ENCODE measurements at places on chromosomes 2 and 18.
A peak's percentile ranks its signal among the peaks of the same experiment; 100 is the strongest.

- DNase-seq, result no peak
These were observed 29.2 kb downstream of the SPATS2L start for GRCh38 chr2:200335657-200336056.

DNA sequence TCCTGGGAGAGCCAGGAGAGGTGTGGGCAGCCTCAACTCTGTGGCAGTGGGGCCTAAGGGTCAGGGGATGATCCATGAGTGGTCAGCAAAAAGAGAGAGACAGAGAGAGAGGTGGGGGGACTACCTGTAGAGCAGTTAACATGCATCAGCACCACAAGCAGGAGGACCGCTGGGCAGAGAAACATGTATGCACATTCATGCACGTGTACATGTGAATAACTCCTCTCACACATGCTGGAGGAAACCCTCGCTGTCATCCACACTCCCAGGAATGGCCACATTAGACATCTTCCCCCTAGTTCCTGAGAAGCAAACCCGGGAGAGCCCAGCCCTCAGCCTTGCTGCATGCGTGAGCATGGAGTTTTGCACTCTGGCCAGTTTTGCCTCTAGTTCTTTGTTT lies 166.1 kb downstream of the SMAD7 start:
- no peak for DNase-seq

DNA sequence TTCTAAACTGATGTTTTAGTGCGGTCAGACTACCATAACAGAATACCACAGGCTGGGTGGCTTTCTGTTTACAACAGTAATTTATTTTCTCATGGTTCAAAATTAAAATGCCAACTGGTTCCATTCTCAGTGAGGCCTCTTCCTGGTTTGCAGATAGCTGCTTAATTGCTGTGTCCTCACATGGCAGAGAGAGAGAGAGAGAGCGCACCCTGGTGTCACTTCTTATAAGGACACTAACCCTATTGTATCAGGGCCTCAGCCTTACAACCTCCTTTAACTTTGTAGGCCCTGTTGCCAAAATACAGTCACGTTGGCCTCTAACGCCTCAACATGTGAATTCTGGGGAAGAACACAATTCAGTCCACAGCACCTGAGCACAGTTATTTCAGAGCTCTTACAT lies 37.5 kb upstream of the ZNF385B start:
- peak; percentile 29 for DNase-seq

DNA sequence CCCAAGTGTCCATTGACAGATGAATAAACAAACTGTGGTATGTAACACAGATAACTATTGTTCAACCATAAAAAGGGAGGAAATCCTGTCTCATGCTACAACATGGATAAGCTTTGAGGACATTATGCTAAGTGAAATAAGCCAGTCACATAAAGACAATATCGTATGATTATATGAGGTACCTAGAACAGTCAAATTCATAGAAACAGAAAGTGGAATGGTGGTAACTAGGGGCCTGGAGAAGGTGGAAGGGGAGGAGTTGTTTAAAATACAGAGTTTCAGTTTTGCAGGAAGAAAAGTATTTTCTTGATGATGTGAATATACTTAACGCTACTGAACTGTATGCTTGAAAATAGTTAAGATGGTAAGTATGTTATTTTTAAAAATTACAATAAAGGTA lies 304.6 kb upstream of the CXCR4 start:
- DNase-seq, result no peak

DNA sequence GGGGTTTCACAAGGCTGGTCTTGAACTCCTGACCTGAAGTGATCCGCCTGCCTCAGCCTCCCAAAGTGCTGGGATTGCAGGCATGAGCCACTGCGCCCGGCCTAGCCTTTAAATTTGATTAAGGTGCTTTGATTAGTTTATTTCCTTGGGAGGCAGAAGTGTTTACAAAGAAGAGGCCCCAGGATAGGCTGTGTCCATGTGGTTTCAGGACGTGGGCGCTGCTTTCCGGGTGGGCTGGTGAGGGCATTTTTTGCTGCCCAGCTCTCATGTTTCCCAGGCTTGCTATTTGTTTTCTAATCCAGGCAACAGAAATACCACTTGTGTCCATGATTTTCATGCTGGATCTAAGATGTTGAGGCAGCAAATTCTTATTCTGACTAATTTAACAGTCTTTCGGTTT lies 124.2 kb downstream of the SH3RF3 start:
- no peak for DNase-seq

- no peak for DNase-seq
These were observed 263.7 kb downstream of the ETAA1 start for GRCh38 chr2:67660871-67661270.

DNA sequence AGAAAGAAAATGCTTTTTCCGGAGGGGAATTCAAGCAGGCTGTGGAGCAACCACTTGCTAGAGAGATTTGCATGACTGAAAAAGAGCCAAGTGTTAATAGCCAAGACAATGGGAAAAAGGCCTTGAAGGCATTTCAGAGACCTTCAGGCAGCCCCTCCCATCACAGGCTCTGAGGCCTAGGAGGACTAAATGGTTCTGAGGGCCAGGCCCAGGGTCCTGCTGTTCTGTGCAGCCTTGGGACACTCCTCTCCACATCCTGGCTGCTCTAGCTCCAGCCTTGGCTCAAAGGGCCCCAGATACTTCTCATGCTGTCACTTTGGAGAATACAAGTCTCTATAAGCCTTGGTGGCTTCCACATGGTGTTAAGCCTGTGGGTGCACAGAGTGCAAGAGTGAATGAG lies 81.8 kb downstream of the B3GNT2 start:
- DNase-seq, result no peak

GRCh38 chr2:144140891-144141290 lies 379.0 kb downstream of the ZEB2 start:
- no peak for DNase-seq

DNA sequence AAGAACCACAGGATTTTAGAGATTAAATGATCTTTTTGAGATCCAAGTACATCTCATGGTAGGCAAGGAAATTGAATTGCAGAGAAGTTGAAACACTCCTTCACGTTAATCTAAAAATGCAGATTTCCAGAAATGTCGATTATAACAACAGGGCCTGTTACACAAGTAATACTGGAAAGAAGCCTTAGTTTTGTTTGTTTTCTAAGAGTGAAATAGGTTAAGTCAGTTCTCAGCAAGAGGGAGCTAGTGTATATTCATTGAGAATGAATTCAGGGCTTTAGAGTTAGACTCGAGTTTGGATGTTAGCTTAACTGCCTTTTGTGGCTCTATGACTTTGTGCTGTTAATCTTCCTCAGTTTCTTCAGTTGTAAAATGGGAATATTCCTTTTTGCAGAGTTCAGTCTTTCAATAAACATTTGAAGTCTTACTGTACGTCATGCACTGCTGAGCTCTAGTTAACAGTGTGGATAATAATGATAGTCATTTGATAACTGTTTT lies 926 bp downstream of the NDUFV2 start:
- no peak for DNase-seq

GRCh38 chr2:31170071-31170698 lies 31.9 kb upstream of the GALNT14 start:
- DNase-seq, result peak; percentile 67

GRCh38 chr2:24543252-24543651 lies 52.2 kb downstream of the NCOA1 start:
- no peak for DNase-seq

DNA sequence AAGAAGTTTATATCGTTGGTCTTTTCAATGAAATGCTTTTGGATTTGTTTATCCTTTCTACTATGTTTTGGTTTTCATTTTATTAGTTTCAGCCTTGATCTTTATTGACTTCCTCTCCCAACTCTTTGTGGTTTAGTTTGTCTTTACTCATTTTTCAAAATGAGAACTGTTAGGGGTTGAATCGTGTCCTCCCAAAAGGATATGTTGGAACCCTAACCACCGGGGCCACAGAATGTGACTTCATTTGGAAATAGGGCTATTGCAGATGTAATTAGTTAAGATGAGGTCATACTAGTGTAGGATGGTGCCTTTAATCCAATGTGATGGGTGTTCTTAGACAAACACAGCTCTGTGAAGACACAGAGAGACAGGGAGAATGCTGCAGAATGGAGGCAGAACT lies 60.4 kb upstream of the IL1R2 start:
- DNase-seq, result no peak

GRCh38 chr2:129892360-129892759 lies 87.1 kb upstream of the RAB6C start:
- DNase-seq, result no peak

GRCh38 chr2:207357216-207357615 lies 172.5 kb upstream of the CREB1 start:
- DNase-seq, result no peak

DNA sequence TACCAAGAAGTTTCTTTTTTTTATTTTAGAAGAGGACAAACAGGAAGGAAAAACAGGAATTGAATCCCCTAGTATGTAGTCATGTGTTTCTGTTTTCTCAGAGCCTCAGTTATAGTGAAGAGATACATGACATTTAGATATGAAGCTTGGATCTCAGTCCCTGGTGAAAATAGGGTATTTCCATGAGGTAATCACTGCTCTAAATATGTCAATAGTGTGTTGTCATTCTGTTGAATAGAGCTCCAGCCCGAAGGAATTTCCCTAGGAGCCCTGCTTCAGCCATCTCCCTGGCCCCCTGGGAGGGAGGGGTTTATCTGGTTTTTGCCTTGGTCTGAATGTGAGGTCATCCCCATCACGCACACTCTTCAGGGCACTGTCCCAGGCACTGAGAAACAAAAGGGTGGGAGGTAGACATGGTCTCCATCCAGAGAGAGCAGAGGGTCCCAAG lies 47.1 kb upstream of the REL start:
- no peak for DNase-seq

GRCh38 chr2:138020432-138020831 lies 56.2 kb downstream of the HNMT start:
- DNase-seq, result no peak

GRCh38 chr2:12613137-12613835 lies 103.5 kb upstream of the TRIB2 start:
- DNase-seq, result no peak

- no peak for DNase-seq
These were observed 1213.1 kb upstream of the SLC39A10 start for GRCh38 chr2:194443926-194444325.

- no peak for DNase-seq
These were observed 335.1 kb downstream of the METTL4 start for GRCh38 chr18:2236232-2236631.

DNA sequence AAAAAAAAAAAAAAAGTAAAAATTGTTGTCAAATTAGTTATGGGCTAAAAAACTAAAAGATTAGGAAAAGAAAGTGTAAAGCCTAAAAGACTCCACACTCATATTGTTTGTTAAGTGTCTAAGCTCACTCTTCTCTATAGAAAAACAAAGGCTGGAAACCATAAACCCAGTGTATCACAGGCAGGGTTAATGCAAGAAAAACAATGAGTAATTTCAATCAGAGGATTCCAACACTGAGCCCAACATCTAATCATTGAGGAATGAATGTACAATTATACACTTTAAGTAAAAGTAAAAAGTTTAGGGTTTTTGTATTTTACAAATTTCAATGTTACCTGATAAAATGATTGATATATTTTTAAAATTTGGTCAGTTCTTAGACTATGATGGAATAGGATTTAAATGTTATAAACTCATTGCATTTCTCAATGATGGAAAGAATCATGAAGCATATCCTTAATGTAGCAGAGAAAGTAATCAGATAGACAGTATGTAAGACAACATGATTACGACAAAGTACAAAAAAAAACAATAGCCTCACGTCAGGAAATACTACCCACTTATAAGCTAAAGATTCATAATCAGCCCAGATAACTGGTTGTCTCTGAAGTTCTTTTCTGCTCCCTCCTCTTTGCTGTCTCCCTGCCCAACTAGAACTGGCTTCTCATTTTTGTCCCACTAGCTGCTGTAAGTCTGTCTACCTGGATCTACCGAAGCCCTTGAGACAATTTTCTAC lies 44.5 kb upstream of the SP3 start:
- no peak for DNase-seq

GRCh38 chr2:60515721-60516226 lies 37.7 kb downstream of the BCL11A start:
- DNase-seq, result no peak

DNA sequence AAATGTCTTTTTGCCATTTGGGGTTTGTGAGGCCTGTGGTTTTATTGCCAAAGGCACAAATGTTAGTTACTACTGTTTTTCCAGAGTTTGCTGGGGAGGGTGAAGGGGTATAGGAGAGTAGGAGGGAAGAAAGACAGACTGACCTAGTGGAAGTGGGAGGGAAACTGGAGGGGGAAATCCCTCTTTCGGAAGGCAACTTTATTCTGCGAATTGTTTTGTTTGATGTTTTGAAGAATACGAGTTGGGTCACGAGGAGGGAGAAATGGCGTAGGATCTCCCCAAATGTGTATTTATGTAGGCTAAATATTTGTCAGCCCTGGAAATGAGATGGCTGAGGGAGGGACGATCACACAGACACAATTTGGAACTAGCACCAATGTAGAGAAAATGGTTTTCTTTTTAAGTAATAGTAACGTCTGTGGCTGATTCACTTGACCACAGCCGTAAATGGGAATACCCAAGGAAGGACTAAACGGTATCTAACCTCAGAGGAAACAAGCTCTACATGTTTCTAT lies 172.3 kb downstream of the ICOS start:
- DNase-seq, result peak; percentile 44

- no peak for DNase-seq
These were observed 304.8 kb upstream of the FSIP2 start for GRCh38 chr2:185433824-185434223.

GRCh38 chr18:75625966-75626365 lies 198.5 kb upstream of the SMIM21 start:
- DNase-seq, result no peak

- DNase-seq, result no peak
These were observed 84.7 kb downstream of the BCL2 start for GRCh38 chr18:63234841-63235240.

DNA sequence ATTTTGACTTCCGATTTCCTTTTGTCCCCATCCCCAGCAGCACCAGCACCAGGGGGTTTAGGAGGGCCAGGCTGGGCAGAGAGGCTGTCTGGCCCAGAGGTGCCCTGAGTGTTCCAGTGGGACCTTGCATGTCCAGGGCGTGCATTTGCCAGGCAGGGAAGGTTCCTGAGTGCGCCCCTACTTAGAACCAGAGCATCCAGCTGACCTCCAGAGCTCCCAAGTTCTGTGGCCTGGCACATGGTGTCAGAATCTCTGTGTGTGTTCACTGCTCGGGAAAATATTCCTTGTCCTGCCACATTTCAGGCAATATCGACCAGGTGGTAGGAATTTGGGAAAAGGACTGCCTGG lies 5.5 kb downstream of the SIX3 start:
- DNase-seq, result no peak

- DNase-seq, result no peak
These were observed 84.0 kb upstream of the ACSL3 start for GRCh38 chr2:222776792-222777191.

GRCh38 chr2:11396467-11397445 lies 52.3 kb upstream of the ROCK2 start:
- DNase-seq, result no peak

DNA sequence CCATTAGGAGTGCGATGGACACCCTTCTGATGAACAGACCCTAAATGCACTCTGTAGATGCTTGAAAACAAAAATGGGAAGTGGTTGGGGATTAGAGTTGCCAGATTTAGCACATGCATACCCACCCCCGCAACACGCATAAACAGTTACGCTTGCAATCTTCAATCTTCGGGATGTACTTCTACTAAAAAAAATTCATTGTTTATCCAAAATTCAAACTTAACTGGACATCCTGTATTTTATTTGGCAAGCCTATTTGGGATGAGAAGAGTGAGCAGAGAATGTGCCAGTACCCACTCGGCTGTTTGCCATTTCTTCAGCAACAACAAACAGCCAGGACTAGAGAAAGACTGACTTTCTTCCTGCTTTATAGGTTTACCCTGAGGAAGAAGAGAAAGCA lies 18.4 kb downstream of the KIAA2012 start:
- no peak for DNase-seq
